ENCODE measurements at places on chromosomes 1 and 21.
A peak's percentile ranks its signal among the peaks of the same experiment; 100 is the strongest.

- DNase-seq: peak; percentile 71
Measured at GRCh38 chr1:67559222-67559700, 125.7 kb upstream of the GADD45A start.

- DNase-seq: no peak
Measured at GRCh38 chr1:76892675-76893074, 25.4 kb downstream of the ST6GALNAC5 start.

DNA sequence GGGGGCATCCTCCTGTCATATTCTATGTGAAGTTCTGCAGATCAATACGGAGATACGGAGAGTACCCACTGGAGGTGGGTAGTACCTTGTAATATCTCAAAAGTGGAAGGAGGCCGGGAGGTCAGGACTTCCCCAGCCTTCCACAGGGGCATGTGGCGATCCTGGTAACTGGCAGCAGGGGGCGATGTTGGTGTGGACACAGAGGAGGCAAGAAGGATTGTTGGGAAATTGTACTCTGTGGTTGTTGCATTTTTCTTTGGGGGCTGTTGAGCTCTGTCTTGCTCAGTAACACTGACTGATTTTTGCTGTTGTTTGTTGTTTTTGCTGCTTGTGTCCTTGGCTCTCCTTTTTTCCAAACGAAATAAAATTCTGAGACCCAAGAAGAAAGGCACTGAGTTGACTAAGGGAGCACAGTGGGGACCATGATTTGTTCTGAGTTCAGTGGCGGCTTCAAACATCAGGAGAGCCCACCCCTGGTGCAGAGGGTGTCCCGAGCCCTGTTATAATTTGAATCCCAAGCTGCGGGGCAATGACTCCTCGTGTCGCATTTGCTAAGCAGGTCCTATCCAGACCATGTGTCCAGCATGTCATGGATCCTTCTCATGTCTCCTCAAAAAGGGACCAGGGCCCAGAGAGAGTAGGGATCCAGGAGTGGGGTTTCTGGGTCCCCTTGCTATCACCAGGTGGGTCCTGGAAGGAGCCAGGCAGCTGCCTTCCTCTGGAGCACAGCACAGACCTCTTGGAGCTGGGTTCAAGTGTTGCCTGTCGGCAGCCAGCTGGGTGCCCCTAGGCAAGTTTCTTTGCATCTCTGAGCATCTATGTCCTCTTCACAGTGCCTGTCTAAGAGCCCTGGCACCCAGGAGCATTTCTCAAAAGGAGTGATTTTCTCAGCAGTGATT, 22.8 kb downstream of the LHX4 start:
- DNase-seq: peak; percentile 78

GRCh38 chr1:17246971-17247370, 1.9 kb upstream of the PADI3 start:
- DNase-seq: no peak

DNA sequence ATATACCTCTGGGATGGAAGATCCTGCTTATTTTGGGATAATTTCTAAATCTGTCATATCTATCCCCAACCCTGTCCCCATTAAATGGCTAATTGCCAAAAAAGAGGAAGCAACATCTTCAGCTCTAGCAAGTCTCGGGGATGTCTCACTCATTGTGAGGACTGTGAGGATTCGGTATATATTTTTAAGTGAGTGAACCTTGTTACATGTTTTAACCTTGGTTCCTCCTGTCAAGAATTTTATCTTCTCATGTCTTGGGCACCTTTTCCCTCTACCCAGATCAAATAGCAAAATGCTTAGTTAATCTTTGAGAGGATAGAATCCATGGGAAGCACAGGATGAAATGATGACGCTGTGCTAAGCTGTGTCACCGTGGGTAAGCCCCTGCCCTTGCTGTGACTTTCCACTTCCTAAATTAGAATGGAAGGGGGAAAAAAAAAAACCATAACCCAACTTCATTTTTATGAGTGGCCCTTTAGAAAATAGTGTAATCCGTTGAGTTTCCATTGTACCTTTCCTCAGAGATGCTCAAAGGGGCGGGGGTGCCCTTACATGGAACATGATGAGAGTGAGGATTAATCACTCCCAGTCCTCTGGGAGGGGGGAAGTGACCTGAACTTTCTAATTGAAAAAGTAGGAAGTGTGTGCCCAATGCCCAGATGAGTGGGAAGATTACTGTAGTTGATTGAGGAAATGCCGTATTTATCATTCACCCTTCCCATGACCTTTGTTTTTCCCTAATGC, 7.6 kb downstream of the ATP1A1 start:
- DNase-seq: peak; percentile 21

- no peak for DNase-seq
Measured at GRCh38 chr1:36885540-36886357, 148.6 kb downstream of the GRIK3 start.

GRCh38 chr21:38165466-38166172, 91.2 kb upstream of the KCNJ15 start:
- DNase-seq: peak; percentile 3

- DNase-seq: no peak
Measured at GRCh38 chr1:53285969-53286760, 41.7 kb downstream of the LRP8 start.

DNA sequence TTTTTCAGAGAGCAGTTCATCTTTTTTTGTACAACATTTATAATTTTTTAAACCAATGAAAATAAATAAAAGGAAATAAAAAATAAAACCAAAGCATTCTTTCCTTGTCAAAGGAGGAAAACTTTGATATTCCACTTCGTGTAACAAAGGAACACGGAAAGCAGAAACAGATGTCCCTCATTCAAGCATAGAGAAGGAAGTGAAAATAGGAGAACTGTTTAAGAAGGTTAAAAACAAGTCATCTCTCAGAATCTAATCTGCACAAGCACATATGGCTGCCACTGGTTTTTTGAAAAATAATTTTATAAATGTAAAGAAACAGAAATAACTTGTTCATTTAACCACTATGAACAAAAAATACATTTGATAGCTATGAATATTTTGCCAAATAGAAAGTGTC, 35.9 kb upstream of the ZNF644 start:
- no peak for DNase-seq

DNA sequence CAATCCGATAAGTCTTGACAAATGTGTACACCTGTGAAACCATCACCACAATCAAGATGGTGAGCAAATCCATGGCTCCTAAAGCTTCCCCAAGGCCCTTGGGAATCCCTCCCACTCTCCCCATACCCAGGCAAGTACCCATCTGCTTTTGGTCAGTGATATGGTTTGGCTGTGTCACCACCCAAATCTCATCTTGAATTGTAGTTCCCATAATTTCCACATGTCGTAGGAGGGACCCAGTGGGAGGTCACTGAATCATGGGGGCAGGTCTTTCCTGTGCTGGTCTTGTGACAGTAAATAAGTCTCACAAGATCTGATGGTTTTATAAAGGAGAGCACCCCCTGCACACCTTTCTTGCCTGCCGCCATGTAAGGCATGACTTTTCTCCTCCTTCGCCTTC, 14.6 kb upstream of the GUCA2B start:
- DNase-seq: no peak

GRCh38 chr1:153791648-153792253, 16.5 kb downstream of the SLC27A3 start:
- DNase-seq: peak; percentile 41

Measured in cardiac fibroblast (primary cell).